ENCODE measurements at places on chromosomes 2 and 18. TPM values are rescaled to one million over a fixed set of nuclear protein-coding genes. Genes with fewer than 3 reads are reported as not detected.

Gene CREG2
- 0.42 TPM for total RNA-seq

Gene CHRNA1
- not detected for total RNA-seq

Gene RESP18
- total RNA-seq = not detected

GRCh38 chr2:60358476-60358875 lies 195.0 kb downstream of the BCL11A start:
- DNase-seq = no peak
- H3K4me1 ChIP-seq = peaks cover 15% of the 10 kb centered on the region
- no peaks in the 10 kb centered on the region for H3K27me3 ChIP-seq
- no peak overlapping the region for H3K4me3 ChIP-seq

GRCh38 chr2:95014126-95014708 lies 11.3 kb upstream of the MAL start:
- no peaks in the 10 kb centered on the region for H3K36me3 ChIP-seq
- DNase-seq = no peak
- H3K4me3 ChIP-seq = no peak overlapping the region

- H3K36me3 ChIP-seq = no peaks in the 10 kb centered on the region
- DNase-seq = no peak
- H3K27ac ChIP-seq = no peak overlapping the region
- H3K4me3 ChIP-seq = no peak overlapping the region
- peaks cover 10% of the 10 kb centered on the region for H3K27me3 ChIP-seq
These were observed 76.4 kb downstream of the TSN start for GRCh38 chr2:121831841-121832240.
